ENCODE measurements at places on chromosomes 3 and 15.
A peak's percentile ranks its signal among the peaks of the same experiment; 100 is the strongest.

DNA sequence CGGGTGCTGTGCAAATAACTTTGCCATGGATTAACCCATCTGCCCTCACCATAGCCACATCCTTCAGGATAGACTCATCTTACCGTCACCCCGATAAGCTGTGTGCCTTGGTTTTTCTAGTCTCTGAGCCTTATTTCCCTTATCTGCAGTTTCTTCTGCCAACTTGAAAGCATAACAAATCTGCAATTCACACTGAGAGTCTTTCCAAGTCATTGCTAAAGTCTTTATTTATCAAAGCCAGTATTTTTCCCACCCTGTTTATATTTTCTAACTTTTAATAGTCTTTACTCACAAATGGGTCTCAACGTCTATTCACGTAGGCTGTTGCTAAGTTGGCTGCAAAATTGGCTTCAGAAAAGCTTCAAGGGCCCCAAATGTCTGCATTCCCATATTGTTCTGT is 61.6 kb upstream of the SUCLG2 start:
- no peak for DNase-seq

DNA sequence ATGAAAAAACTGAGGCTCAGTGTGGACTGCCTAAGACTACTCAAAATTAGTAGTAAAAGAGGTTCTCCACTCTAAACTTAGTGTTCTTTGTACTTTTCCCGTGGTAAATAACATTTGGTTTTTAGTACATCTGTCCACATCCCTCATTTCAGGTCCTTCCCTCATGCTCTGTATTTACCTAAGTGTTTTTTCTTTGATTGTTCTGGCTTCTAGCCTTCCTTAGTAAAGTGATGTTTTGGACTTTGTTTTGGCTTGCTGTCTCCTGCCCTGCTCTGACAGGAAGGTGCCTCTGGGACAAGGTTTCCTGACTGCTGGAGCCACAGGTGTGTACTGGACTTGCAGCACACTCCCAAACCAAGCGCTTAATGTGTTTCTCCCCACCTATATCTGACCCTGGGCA is 29.9 kb upstream of the ALDH1A2 start:
- DNase-seq = no peak

DNA sequence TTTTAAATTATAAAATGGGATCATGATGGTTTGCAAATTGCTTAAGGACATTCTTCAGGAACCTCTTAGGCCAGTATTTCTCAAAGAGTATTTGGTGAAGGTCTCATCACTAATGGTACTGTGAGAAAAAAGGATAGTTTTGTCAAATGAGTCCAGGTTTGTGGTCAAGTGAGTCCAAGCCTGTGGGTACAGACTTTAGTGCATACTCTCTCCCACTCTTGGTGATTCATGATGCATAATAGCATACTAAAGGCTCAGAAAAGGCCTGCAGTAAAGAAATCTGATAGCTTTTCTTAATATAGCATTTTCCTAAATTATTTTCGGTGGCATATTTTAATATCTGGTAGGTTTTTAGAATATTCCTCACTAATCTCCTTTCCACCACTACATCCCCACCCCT is 20.0 kb downstream of the BOC start:
- no peak for DNase-seq

GRCh38 chr3:63047068-63047467 is 171.9 kb upstream of the CADPS start:
- peak; percentile 37 for DNase-seq

DNA sequence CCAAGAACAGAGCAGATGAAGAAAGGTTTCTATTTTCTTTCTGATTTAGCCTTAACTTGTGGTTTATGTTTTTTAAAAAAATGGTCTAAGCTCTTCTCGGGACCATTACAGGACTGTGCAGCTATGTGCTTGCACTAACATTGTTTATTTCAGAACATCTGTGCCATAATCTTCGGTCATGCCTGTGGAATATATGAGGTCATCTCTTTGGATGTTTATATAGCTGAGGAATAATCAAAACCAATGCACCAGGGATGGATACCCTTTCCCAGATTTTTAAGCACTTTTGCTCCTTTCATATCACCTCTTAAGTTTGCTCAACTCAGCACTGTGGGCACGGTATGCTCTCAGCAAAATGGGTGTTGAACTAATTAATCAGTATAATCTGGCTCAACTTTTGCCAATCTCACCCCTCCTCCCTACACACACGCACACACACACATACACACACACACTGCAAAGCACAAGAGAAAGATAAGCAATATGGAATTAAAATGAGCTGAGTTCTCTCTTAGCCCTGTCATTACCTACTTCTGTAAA is 268.5 kb upstream of the TMC3 start:
- no peak for DNase-seq

Measured in GM23338 (cell line).